Endothelial cell (in vitro differentiated cells): ENCODE measurements at places on chromosomes 11 and 22. TPM values are rescaled to one million over a fixed set of nuclear protein-coding genes. Genes with fewer than 3 reads are reported as not detected.
A peak's percentile ranks its signal among the peaks of the same experiment; 100 is the strongest.

DNA sequence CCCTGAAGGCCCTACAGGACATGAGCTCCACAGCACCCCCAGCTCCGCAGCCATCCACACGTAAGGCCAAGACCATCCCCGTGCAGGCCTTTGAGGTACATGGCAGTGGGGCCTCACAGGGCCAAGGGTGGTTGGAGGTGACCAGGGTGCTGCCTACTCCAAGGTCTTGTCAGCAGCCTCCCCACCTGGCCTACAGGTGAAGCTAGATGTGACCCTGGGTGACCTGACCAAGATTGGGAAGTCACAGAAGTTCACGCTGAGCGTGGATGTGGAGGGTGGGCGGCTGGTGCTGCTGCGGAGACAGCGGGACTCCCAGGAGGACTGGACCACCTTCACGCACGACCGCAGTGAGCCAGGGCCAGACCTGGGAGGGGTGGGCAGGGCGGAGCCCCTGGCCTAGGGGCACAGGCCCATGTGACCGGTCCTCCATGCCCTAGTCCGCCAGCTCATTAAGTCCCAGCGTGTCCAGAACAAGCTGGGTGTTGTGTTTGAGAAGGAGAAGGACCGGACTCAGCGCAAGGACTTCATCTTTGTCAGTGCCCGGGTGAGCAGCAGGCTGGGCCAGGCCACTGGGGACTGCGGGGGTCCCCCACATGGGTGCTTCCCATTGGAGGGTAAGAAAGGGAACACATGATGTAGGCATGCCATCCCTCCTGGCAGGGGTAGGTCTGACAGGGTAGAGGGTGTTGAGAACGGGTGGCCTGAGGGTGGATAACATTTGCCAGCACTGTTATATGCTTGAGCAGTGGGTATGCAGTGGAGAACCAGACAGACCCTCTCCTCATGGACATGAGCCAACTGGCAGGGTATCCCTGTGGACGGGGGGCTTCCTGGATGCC lies 5.6 kb downstream of the INPPL1 start:
- DNase-seq, result no peak

DNA sequence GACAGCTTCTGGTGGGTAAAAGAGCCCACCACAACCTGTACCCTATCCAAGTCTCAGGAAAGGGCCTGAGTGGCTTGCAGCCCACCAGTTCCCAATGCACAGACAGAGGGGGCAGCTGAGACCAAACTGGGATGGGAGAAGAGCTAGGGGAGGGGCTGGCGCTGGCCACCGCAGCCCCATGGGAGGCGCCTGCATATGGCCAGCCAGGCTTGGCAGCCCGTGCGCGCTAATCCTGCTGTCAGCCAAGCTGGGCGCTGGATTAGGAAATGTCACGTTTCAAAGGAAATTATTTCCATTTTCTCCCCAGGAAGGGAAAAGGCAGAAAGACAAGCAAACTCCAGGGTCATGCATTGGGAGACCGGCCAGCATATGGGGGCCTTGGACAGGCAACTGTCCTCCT lies 236.8 kb downstream of the BUD13 start:
- no peak for DNase-seq

DNA sequence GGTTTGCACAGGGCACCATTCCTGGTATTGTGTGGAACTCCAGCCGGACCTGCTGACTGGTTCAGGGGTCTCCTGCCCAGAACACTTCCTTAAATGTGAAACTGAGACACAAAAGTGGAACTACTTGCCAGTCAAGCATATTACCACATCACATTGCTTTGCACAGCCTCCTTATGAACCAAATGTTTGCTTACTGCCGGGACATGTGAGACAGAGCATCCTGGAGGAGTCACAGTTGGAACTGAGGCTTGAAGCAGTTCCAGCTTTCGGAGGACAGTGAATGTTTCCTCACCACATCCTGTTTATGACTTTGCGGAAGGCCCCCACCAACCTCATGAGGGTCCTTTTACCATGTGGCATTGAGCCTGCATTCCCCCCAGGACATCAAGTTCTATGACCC lies 105.8 kb upstream of the ARHGAP42 start:
- DNase-seq, result no peak

- no peak for DNase-seq
Observed at GRCh38 chr22:24540470-24540869, 14.5 kb downstream of the GUCD1 start.

DNA sequence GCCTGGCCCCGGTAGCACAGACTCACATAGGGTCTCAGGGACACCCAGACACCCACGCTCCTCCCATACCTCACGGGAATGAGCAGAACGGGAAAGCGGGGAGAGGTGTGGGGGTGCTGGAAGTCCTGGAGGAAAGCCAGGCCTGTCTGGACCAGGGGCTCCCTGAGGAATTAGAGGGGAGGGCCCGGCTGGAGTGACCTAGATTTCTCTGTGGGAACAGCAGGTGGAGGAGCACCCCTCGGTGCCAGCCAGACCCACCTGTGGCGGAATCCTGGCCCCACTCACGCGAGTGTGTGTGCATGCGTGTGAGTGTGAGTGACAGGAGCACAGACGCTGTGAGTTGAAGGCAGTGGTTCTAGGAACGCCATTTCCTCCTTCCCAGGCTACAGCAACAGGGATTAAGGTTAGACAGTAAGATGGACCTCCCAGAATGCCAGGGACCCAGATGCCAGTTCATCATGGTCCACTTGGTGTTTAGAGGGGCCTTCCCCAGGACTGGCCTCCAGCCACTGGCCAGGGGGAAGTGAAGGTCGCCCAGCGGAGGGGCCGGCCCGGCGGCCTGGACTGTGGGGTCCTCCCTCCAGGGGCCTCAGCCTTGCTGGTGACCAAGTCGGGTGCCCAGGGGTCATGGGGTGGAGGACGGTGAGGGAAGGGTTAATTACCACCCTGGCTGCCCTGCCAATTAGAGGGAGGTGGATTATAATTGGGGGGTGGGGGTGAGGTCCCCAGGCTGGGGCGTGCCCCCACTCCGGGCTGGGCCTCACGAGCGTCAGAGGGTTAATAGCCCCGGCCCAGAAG lies 1.0 kb downstream of the PKP3 start:
- no peak for DNase-seq

GRCh38 chr22:49404020-49404419 lies 423.7 kb downstream of the BRD1 start:
- no peak for DNase-seq

The CPT1B gene
- total RNA-seq, result 89.0 TPM

The USH1C gene
- 1.4 TPM for total RNA-seq

GRCh38 chr11:130171534-130171933 lies 12.0 kb downstream of the ST14 start:
- DNase-seq, result no peak

GRCh38 chr11:11608783-11609232 lies 13.0 kb downstream of the GALNT18 start:
- no peak for DNase-seq

DNA sequence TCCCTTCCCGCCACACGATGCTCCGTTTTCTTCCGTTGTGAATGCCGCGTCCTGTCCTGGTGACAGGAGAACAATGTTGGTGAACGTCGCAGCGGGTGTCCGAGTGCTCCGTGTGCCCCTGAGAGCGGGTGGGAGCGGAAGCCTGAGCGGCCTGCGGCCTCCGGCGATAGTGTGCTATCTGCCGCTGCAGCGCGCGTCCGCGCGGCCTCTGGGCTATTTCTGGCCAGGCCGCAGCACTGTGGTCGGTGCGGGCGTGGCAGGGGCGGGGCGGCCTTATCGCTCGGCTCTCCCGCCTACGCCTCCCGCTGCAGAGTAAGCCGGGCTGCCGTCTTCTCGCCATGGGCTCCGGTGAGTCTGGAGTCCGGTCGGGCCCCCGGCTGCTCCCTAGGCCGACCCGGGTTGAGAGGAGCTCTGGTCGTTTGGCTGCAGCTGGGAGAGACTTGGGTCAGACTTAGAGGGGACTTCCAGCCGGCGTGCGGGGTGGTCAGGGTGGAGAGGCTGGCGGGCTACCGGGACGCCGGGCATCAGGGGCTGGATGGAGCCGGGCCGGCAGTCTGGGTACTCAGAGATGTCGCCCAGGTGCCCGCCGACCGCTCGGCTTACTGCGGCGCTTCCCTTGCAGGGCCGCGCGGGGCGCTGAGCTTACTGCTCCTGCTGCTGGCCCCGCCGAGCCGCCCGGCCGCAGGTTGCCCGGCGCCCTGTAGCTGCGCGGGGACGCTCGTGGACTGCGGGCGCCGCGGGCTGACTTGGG lies at the start of gene GP1BB:
Gene GP1BB (plus strand): TSS at position 308 of the 751 bp plus-strand sequence. CDS start 31 bp downstream, at position 339.
- DNase-seq, result peak; percentile 57

The MOV10L1 gene
- total RNA-seq, result not detected

The DCDC1 gene
- 0.44 TPM for total RNA-seq

- DNase-seq, result no peak
Observed at GRCh38 chr11:81913793-81914192, 819.9 kb downstream of the FAM181B start.

The GAB4 gene
- 0.36 TPM for total RNA-seq

DNA sequence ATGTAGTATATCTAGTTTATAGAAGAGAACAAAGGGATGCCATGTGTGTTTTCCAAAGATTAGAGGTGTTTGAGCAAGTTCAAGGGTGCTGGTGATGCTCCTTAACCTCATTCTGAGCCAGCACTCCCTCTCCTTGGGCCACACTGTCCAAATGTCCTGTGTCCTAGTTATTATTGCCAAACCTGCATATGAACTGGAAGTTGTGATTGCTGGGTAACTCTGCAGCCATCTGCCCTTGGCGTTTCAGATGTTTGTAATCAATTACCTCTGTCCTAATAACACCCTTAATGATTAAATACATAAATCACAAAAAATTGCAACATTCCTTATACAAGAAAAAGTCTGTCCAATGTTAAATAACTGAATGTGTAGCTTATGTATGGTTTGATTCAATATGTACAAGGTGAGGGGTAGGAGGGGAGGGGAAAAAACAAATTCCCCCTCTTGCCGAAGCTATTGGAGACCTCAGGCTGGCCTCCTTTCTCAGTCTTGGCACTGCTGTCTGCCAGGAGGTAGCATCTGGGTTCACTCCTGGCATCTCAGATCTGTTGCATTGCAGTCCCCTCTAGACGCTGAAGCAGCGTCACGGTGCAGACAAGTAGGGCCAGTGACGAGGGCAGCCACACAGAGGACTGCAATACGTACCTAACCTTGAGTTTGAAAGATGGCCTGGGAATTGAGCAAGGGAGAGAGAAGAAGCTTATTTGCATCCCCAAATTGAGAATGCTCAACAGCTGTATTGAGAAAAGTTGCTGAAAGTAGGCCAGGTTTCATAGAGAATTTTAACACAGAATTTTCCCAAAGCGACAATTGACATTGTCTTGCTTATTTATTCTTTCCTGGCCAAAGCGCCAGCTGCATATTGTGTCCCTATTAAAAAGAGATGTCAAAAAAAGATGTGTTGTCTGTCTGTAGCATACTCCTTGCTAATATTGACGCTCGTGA lies 89.6 kb upstream of the ARHGAP32 start:
- DNase-seq, result no peak

DNA sequence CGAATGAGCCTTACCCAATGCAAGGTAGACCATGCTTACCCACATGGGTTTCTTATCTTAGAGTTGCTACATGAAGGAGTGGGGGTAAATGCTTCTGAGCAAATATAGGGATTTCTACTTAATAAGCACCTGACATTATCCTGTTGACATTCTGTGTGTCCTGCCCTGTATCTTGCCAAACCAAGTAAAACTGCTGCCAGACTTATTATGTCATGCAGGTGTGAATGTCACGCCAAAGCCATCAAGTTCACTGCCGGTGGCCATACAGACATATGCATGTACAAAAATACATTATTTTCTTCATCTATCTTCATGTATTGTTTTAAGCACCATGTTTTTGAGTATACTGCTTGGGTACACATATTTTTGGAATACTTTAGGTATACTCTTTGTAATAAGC lies 70.2 kb downstream of the NOX4 start:
- DNase-seq, result no peak

DNA sequence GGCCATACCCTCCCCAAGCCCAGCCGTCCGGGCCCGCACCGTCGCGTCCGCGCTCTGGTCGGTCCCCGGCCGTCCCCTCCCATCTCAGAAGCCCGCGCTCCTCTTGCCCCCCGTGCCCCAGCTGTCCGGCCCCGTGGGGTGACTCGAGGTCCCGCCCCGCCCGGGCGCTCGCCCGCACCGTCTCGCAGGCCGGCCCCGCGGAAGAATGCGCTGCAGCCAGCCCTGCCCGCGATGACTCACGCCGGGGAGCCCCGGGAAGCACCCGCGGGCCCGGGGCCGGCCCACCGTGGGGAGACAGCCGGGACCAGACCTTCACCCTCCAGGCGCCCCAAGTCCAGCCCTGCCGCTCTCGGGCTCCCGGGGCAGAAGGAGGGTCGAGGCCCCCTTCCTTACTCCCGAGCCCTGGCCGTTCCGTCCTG lies 320 bp upstream of the PHLDA2 start:
- no peak for DNase-seq

DNA sequence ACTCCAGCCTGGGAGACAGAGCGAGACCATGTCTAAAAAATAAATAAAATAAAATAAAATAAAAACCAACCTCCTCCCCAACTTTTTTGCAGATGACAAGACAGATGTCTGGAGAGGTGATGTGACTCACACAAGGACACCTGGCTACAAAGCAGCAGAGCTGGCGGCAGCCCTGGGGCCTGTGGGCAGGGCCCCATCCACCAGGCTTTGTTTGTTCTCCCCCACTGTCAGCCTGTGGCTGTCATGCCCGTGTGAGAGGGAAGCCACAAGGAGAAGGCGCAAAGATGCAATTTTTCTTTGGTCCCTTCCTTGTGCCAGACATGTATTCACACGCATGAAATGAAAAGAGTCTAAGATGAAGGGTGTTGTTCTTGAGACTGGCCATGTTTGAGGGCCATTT lies 16.6 kb downstream of the CD59 start:
- DNase-seq, result no peak

- DNase-seq, result no peak
Observed at GRCh38 chr11:12152321-12152720, 41.9 kb downstream of the MICAL2 start.

DNA sequence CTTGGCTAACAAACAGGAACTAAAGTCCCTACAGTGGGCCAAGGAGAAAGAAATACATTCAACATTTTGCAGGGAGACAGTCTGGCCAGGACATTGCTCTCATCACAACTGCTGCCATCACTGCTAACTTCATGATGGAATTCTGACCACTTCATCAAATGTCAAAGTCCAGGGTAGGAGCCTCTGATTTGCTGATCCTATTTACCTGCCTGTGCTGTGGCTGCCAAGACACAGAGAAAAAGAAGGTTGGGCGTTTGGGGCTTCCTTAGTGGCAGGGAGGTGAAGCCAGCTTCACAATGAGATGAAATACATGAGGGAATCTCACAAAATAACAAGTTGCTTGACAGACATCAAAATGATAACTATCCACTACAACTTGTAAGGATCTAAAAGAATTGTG lies 343.9 kb upstream of the CADM1 start:
- no peak for DNase-seq

The PSMC3 gene
- 127 TPM for total RNA-seq

DNA sequence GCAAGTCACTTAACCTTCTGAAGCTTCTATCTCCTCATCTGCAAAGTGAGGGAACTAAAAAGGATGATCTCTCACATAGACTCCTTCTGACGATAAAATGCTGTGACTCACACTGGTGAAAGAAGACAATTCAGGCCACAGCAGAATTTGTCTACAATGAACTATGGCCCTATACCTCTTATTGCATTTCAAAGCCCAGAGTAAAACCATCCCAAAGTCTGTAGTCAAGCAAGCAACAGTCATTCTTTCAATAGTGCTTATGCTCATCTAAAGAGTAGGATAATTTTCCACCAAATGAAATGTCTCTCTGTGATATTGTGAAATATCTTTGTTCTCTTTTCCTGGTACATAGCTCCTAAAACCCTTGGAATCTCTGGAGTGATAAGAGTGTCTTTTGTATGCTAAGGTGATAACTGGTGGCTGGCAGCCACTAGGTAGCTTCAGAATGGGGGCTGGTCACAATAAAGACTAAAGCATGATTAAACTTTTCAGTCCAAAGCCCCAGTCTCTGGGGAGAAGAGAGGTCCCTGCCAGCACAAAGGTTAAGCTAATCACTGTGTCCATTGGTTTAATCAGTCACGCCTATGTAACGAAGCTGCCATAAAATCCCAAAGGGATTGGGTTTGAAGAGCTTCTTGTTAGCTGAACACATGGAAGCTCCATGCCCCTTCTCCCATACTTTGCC lies 30.8 kb downstream of the SYTL2 start:
- no peak for DNase-seq
